ENCODE measurements at places on chromosomes 12 and 14.

GRCh38 chr14:75066691-75067090 lies 2.8 kb upstream of the ZC2HC1C start:
- DNase-seq: no peak

- no peak for DNase-seq
Measured at GRCh38 chr14:93318927-93319326, 13.9 kb downstream of the BTBD7 start.

- DNase-seq: no peak
Measured at GRCh38 chr12:68479261-68479895, 131.3 kb upstream of the RAP1B start.

- no peak for DNase-seq
Measured at GRCh38 chr12:91387461-91388134, 205.0 kb upstream of the DCN start.

- no peak for DNase-seq
Measured at GRCh38 chr14:51082349-51082748, 12.6 kb downstream of the TRIM9 start.

- no peak for DNase-seq
Measured at GRCh38 chr12:58503731-58504130, 416.6 kb downstream of the LRIG3 start.

GRCh38 chr12:68760806-68761441 lies 14.9 kb downstream of the SLC35E3 start:
- DNase-seq: no peak

DNA sequence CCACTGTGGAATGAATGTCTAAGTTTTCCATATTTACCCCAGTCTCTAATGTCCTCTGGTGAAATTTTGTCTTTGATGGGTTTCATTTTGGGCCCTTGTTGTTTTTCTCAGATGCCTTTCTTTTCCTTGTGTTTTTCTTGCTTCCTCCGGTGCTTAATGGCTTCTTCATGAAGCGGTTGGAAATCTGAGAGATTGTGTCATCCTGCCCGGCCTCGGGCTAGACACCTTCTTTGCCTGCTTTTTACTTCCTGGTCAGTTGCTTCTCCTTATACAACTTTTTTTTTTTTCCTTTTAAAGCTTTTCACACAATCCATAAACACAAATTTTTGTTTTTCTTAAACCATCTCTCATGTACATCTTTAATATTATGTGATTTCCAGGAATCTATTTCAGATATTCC lies 7.1 kb downstream of the ETV6 start:
- DNase-seq: no peak

GRCh38 chr12:114888928-114889584 lies 205.1 kb upstream of the TBX3 start:
- no peak for DNase-seq

DNA sequence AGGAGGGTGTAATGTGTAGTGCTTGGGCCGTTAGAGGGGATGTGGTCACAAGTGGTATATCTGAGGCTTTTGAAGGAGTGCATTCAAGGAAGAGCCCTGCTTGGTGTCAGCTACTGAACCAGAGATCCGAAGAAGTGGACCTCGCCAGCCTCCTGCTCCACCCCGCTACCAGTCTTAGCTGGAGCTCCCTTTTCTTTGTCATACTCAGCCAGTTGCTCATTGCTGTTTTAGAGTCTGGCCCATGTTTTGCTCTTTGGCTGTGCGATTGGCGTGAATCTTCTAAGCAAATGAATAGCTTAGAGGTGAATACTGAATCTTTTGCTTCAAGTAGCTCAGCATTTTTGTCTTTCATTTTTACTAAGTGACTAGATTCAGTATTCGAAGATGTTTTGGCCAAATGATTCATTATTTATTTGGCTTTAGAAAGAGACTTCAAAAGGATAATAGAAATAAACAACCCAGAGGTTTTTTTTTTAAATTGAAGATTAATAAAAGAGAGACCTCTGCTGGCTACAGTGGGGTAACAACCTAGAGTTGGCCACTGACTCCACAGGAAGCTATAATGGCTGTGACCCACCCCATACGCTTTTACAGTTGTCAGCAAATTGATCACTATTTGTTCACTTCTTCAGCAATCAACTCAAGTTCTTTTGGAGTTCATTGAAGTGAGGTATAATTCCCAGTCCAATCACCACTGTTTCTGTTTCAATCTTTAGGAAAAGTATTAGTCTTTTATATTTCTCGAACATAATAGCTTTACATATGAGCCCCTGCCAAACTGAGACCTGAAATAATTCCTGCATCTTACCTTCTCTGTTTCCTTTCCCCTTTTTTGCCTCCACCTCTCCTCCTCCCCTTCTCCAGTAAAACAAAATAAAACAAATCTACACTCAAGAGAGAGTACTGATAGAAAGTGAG lies 19.9 kb downstream of the CDKN1B start:
- DNase-seq: no peak

- DNase-seq: no peak
Measured at GRCh38 chr14:99026471-99026870, 245.5 kb downstream of the BCL11B start.

DNA sequence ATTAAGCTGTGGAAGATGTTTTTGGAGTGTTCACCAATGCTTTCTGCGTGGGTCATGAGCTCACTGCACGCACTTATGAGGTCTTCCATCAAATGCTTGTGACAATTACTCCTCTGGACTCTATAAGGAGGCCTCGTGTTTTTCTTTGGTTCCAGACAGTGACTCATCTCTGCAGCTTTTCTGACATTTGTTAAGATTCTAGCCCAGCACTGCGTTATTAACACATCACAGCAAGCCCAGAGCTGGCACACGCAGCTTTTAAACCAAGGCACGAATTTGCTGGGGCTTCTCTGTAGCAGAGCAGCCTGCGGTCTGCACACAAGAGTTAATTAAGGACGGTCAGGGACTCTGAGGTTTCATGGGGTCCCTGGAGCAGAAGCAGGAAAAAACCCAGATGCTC lies 16.9 kb downstream of the MEG3 start:
- DNase-seq: no peak

- DNase-seq: peak; percentile 80
Measured at GRCh38 chr12:124915239-124916236, 1.1 kb upstream of the UBC start.

- DNase-seq: no peak
Measured at GRCh38 chr12:117091758-117092510, 7.3 kb downstream of the TESC start.

- DNase-seq: no peak
Measured at GRCh38 chr12:8781381-8782127, 40.9 kb upstream of the A2ML1 start.

GRCh38 chr12:39440781-39441180 lies 2.1 kb downstream of the KIF21A start:
- no peak for DNase-seq

DNA sequence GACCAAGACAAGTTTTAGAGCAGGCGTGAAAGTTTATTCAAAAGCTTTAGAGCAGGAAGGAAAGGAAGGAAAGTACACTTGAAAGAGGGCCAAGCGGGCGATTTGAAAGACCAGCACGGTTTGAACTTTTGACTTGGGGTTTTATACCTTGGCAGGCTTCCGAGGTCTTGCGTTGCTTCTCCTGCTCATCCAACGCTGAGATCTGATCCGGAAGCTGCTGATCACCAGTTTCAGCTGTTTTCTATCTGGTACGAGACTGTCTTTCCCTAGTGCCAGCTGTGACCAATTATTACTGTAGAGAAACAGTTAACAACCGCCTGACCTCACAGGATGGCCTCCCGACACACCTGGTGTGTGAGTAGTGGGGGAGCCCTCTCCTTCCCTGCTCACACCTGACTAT lies 20.6 kb upstream of the SNRPF start:
- DNase-seq: no peak

DNA sequence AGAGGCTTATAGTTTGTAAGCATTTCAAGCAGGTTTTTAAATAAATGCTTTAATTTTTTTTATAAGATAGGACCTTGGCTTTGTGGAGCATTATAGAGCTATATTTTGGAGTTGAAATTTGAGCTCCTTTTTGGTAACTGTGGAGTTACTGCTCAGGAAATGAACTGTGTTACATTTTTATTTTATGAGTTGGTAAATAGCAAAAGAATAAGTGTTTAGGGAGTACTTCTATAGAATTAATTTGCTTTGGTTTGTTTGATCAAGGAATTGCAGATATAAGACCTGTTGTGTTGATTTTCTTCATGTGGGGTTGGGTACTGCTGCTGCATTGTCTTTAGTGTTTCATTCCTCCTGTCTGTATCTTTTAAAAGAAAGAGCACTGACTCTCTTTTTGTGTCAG lies 3.5 kb downstream of the ATP2A2 start:
- no peak for DNase-seq

DNA sequence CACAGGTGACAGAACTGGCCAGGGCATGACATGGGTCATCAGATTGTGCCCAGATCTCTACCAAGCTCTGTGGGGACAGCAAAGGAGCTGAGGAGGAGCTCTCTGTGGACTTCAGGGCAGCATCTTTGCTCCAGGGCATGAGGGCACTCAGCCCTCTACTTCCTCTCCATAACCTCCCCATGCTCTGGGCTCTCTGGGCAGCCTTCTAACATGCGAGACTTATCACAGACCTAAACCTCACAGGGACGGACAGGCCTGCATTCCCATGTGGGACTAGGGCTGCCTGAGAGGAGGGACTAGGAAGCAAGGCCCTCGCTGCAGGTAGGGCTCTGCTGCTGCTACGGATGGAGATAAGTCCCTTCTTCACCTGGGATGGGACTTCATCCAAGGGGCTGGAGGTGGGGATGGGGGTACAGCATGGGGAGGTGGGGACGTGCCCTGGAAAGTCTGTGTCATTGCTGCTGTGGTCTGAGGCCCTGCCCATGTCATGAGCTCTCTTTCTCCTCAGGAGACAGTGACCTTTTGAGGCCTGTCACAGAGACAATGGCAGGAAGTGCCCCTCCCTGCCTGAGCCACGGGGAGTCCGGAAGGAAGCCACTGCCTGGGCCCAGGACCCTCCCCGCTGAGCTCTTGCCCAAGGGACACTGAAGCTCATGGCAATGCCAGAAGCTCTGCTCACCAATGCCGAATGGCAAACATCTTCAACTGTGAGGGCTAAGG lies 44.1 kb downstream of the PITPNM2 start:
- peak; percentile 71 for DNase-seq

DNA sequence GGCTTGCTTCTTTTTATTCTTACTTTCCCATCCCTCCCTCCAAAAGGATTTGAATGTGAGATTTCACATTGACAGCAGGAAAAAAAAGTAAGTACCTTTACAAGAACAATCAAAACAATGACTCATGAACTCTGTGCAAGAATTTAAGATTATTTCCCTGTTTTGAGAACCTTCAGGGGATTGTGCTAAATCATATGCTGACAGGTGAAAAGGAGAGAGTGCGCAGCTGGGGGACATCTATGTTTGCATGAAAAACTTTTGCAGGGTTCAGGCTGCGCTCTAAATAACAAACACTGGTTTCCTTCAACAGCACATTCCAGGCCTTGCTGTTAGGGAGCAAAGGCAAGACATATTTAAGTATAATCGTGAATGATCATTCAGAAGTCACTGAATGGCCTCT lies 27.3 kb downstream of the RERG start:
- DNase-seq: no peak

- DNase-seq: no peak
Measured at GRCh38 chr12:26874501-26875296, 41.7 kb upstream of the ITPR2 start.

- no peak for DNase-seq
Measured at GRCh38 chr12:71664411-71665089, 449 bp downstream of the THAP2 start.

- no peak for DNase-seq
Measured at GRCh38 chr12:29961231-29961630, 177.5 kb upstream of the TMTC1 start.

DNA sequence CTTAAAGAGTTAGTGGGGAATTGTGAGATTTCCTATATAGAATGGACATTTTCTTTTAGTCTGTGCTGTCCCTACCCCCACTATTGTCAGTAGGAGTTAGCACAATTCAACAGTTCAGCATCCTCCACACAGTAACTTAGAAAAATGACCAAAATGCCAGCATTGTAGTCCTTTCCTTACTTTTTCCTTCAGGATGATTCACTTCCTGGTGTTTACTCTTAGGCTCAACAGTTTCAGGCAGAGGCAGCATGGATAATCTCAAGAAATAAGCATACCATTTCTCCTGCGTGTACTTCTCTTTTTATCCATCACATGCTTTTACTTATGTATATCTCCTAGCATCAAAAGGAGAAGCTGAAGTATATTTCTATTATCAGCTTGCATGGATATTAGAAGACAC lies 683.4 kb downstream of the SLC16A7 start:
- no peak for DNase-seq

- no peak for DNase-seq
Measured at GRCh38 chr14:96629558-96630222, 127.5 kb downstream of the PAPOLA start.

GRCh38 chr14:61673305-61673704 lies 22.0 kb upstream of the HIF1A start:
- no peak for DNase-seq

DNA sequence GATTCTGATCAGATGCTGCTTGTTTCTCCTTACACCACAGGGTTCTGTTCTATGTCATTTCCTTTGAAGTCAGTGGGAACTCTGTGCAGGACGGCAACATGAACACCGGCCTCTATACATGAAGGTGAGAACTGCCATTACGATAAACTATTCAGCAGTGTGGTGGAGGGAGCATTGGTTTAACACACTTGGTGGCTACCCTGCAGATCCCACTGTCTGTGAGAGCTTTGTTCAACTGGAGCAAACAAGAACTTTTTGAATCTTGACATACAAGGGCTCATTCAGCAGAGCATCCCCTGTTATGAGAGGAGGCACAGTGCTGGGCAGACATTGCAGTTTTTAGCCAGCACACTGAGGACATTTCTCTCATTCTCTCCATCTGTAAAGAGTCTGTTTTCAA lies 10.7 kb upstream of the FRS2 start:
- DNase-seq: no peak

DNA sequence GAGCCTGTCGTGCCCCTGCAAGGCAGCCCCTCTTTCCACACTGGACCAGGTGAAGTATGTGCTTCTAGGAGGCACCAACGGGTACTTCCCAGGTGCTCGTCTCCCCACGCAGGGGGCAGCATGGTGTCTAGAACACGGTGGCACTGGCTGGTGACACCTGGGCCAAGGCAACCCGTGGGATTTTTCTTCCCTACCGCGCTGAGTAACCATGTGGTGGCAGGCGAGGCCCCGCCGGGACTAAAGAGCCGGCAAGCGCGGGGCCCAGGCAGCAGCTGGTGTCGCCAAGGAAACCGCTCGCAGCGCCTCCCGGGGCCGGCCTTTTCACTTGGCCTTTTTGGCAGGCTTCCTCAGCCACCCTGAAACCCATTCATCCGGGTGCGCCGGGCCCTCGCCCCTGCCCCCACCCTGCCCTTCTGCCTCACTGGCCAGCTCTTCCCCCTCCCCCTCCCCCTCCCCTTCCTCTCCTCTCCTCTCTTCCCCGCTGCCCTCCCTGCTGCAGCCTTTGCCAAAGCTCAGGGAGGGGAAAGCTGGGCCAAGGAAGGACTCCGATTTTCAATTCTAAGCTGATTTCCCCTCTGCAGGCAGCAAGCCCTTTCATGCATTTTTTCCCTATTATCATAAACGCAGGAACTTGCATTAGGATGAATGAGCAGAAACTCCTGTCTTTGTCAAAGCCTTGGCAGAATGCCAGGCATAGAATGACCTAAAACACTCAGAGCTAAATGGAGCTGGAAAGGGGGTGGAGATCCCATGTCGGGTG lies 81.2 kb downstream of the IRF2BPL start:
- peak; percentile 95 for DNase-seq

Data from upper lobe of right lung (tissue), 1 donor.